CD8-positive, alpha-beta memory T cell (primary cell): ENCODE measurements at places on chromosomes 2 and 18. TPM values are rescaled to one million over a fixed set of nuclear protein-coding genes. Genes with fewer than 3 reads are reported as not detected.

Gene ABCG5
- not detected for total RNA-seq

Gene TMX3
- total RNA-seq, result 46.6 TPM

Gene CLEC4F
- not detected for total RNA-seq

Gene COL6A3
- total RNA-seq, result 7.0 TPM

Gene PROKR1
- 0.09 TPM for total RNA-seq

- no peak for DNase-seq
These were observed 434.2 kb downstream of the LRRTM4 start for GRCh38 chr2:77087987-77088414.

- DNase-seq, result no peak
These were observed 472.2 kb upstream of the DCC start for GRCh38 chr18:51867767-51868166.

DNA sequence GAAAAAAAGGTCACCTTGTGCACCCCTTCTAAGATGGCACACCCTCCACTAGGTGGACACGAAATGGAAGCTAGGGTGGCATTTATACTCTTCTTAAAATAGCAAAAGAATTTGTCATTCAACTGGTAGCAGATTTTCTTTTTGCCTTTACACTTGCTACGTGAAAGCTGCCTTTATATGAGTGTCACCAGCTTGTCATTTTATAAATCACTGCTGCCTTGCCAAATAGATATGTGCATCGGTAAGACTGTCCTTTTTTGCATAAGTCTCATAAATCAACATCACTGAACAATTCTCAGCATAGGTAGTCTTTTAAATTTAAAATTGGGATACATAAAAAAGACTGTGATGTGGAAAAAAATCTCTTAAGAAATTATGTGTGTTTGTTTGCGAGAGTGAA lies 764.1 kb downstream of the TDRD15 start:
- DNase-seq, result no peak

- DNase-seq, result no peak
These were observed 1.1 kb upstream of the WBP1 start for GRCh38 chr2:74457129-74457548.

GRCh38 chr2:157805519-157805918 lies 70.6 kb downstream of the ACVR1 start:
- DNase-seq, result no peak

GRCh38 chr18:3808985-3809780 lies 359.2 kb downstream of the TGIF1 start:
- no peak for DNase-seq

- no peak for DNase-seq
These were observed 9.6 kb downstream of the CYRIA start for GRCh38 chr2:16655905-16656642.

DNA sequence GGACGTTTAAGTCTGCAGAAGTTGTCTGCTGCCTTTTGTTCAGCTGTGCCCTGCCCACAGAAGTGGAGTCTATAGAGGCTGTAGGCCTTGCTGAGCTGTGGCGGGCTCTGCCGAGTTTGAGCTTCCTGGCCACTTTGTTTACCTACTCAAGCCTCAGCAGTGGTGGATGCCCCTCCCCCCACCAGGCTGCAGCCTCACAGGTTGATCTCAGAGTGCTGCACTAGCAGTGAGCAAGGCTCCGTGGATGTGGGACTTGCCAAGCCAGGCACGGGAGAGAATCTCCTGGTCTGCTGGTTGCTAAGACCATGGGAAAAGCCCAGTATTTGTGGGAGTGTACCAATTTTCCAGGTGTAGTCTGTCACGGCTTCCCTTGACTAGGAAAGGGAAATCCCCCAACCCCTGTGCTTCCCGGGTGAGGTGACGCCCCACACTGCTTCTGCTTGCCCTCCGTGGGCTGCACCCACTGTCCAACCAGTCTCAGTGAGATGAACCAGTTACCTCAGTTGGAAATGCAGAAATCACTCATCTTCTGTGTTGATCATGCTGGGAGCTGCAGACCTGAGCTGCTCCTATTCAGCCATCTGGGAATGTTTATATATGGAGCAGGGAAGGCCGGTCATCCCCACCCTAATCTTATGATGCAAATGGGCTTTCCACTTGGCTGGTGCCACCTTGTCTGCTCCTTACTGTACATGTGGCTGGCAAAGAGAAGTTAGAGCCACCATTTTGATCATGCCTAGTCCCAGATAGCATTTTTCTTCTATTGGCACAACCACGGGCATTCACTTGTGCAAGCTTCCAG lies 156.9 kb upstream of the ITGA6 start:
- DNase-seq, result no peak

DNA sequence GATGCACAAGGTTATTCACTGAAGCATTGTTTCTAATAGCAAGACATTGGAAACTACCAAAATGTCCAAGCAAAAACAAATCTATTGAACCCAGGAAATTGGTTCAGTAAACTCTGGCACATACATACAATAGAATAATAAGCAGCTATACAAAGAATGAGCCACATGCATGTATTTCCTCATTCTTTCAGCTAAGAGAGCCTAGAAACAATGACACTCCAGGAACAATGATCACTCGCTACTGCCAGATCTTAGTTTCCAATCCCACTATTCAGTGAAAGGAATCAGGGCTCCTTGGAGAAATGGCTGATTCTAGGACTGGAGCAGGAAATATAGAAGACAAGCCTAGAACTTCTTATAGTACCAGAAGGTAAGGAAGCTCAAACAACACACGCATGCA lies 221.9 kb upstream of the AGAP1 start:
- no peak for DNase-seq

GRCh38 chr2:25819597-25820039 lies 58.7 kb downstream of the ASXL2 start:
- DNase-seq, result no peak

DNA sequence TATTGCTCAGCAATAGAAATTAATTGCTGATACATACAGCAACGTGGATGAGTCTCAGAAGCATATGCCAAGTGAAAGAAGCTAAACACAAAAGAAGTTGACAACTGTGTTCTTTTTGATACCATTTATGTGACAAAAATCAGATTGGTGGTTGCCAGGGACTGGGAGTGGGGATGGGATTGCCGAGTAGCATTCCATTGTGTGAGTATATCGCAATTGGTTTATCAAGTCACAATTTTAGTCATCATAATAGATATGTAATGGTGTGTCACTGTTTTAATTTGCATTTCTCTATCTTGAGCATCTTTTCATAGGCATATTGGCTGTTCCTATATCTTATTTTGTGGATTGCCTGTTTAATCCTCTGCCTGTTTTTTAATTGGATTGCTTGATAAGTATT lies 20.9 kb downstream of the STRADB start:
- no peak for DNase-seq

DNA sequence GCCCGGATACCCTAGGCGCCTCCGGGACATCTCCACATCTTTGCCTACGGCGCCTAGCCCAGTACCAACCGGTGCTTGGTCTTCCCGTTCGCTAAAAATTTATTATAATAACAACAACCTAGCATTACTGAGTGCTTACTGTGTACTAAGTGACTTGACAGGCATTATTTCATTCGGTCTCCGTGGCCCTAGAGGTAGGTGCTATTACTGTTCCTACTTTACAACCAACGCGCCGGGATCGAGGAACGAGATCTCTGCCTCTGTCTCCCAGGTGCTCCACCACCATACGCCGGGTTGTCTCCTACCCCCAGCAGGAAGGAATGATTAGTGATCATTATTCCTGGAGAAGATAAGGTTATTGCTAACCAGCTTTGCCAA lies 657 bp upstream of the BIN1 start:
- no peak for DNase-seq
